B cell (primary cell): ENCODE measurements at places on chromosomes 6 and 20. TPM values are rescaled to one million over a fixed set of nuclear protein-coding genes. Genes with fewer than 3 reads are reported as not detected.

HSP90AB1 gene
- 384 and 395 TPM in 2 replicates for total RNA-seq

CGAS gene
- 20.0 and 24.7 TPM in 2 replicates for total RNA-seq

ADIG gene
- total RNA-seq, result not detected in 2 replicates

DDO gene
- total RNA-seq, result not detected in 2 replicates

PDE7B gene
- 7.5 and 9.2 TPM in 2 replicates for total RNA-seq

SLC22A16 gene
- total RNA-seq, result not detected in 2 replicates

SGK2 gene
- total RNA-seq, result 1.7 and 2.4 TPM in 2 replicates

SLC52A3 gene
- total RNA-seq, result not detected in 2 replicates

IRF4 gene
- total RNA-seq, result 129 and 142 TPM in 2 replicates

BEND6 gene
- not detected in 2 replicates for total RNA-seq

NNAT gene
- not detected in 2 replicates for total RNA-seq

SPATS1 gene
- not detected in 2 replicates for total RNA-seq

- no peak overlapping the region for H3K27ac ChIP-seq
- no peaks in the 10 kb centered on the region for H3K36me3 ChIP-seq
- H3K27me3 ChIP-seq, result no peaks in the 10 kb centered on the region
- no peak overlapping the region for H3K4me3 ChIP-seq
Measured at GRCh38 chr6:154414021-154414813, 57.6 kb upstream of the IPCEF1 start.

GRCh38 chr6:109381061-109381746 lies 1.1 kb downstream of the CD164 start:
- H3K27me3 ChIP-seq, result no peaks in the 10 kb centered on the region
- H3K36me3 ChIP-seq, result peaks cover 29% of the 10 kb centered on the region
- peaks cover 44% of the 10 kb centered on the region for H3K4me1 ChIP-seq
- peak overlapping the region; percentile 90 for H3K4me3 ChIP-seq
- peak overlapping the region; percentile 94 for H3K27ac ChIP-seq

- peaks cover 16% of the 10 kb centered on the region for H3K4me1 ChIP-seq
- no peak overlapping the region for H3K4me3 ChIP-seq
- no peak overlapping the region for H3K27ac ChIP-seq
- no peak for DNase-seq
- H3K27me3 ChIP-seq, result no peaks in the 10 kb centered on the region
- H3K36me3 ChIP-seq, result no peaks in the 10 kb centered on the region
Measured at GRCh38 chr6:27593200-27593818, 120.4 kb upstream of the ZNF184 start.

GRCh38 chr20:61734733-61735502 lies 330.8 kb downstream of the TAF4 start:
- no peak overlapping the region for H3K4me3 ChIP-seq
- H3K27ac ChIP-seq, result no peak overlapping the region
- no peaks in the 10 kb centered on the region for H3K27me3 ChIP-seq
- H3K4me1 ChIP-seq, result no peaks in the 10 kb centered on the region

GRCh38 chr6:129102741-129103140 lies 219.8 kb downstream of the LAMA2 start:
- no peak for DNase-seq
- H3K4me3 ChIP-seq, result no peak overlapping the region
- H3K4me1 ChIP-seq, result no peaks in the 10 kb centered on the region
- H3K36me3 ChIP-seq, result no peaks in the 10 kb centered on the region
- no peak overlapping the region for H3K27ac ChIP-seq

GRCh38 chr6:43060034-43060754 lies 763 bp downstream of the KLC4 start:
- peaks cover 16% of the 10 kb centered on the region for H3K4me1 ChIP-seq
- H3K4me3 ChIP-seq, result peak overlapping the region; percentile 96
- H3K36me3 ChIP-seq, result peaks cover 18% of the 10 kb centered on the region

DNA sequence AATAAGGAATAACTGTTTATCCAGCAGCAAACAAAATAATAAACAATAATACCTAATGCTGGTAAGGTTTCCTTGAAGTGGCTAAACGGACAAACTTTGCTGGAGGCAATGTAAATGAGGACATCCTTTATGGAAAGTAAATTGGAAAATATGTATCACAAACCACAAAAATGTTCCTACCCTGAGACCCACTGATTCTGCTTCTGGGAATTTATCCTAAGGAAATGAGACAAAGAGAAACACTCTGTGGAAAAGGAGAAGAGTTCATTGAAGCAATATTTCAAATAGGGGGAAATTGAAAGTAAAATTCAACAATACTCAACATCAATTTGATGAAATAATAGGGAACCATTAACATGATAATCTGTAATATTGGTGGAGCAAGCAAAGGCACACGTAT lies 37.9 kb downstream of the MAFB start:
- no peaks in the 10 kb centered on the region for H3K36me3 ChIP-seq
- no peak overlapping the region for H3K4me3 ChIP-seq
- H3K27me3 ChIP-seq, result no peaks in the 10 kb centered on the region
- no peak overlapping the region for H3K27ac ChIP-seq
- no peaks in the 10 kb centered on the region for H3K4me1 ChIP-seq

GRCh38 chr6:168826726-168827585 lies 386.0 kb downstream of the SMOC2 start:
- H3K27me3 ChIP-seq, result no peaks in the 10 kb centered on the region
- H3K4me1 ChIP-seq, result no peaks in the 10 kb centered on the region
- no peak overlapping the region for H3K27ac ChIP-seq
- H3K36me3 ChIP-seq, result no peaks in the 10 kb centered on the region

DNA sequence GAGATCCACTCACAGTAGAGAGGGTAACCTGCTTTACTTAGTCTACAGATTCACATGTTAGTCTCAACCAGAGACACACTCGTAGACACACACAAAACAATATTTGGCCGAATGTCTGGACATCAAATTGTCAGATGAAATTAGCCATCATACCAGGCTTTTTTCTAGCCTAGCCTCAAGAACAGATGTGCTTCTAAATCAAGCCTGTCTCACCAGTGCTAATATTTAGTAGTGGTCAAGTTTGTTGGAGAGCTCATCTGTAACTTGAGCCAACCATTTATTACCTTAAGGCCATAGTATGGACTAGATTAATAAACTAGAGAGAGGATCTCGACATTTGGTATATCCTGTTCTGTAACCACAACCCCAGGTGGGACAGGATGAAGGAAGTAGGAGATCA lies 1118.8 kb upstream of the MAP3K7 start:
- no peak for DNase-seq
- H3K27ac ChIP-seq, result no peak overlapping the region
- no peaks in the 10 kb centered on the region for H3K27me3 ChIP-seq

GRCh38 chr6:113651120-113651519 lies 206.0 kb upstream of the MARCKS start:
- no peak overlapping the region for H3K4me3 ChIP-seq
- no peaks in the 10 kb centered on the region for H3K27me3 ChIP-seq
- peak; percentile 15 for DNase-seq
- H3K4me1 ChIP-seq, result peaks cover 50% of the 10 kb centered on the region
- H3K36me3 ChIP-seq, result no peaks in the 10 kb centered on the region

DNA sequence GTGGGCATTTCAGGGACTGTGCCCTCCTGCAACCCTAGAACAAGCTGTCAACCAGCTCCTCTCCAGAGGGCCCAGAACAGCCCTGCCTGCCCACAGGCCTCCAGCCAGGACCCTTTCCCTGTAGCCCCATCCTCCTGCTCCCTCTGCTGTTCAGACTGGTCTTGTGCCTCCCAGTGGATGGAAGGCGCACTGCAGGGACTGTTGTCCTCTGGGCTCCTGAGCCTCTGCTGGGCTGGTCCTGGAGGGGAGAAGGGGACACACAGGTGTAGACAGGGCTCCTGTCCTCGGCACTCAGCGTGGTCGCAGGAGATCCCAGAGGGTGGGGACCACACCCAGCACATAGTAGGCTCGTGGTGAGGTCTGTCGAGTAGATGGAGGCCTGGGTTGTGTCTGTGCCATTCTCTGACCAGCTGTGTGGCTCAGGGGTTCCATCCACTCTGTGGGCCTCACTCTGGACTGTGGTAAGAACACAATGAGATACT lies 11.5 kb downstream of the ITPR3 start:
- peaks cover 2% of the 10 kb centered on the region for H3K36me3 ChIP-seq
- peaks cover 39% of the 10 kb centered on the region for H3K4me1 ChIP-seq
- no peak overlapping the region for H3K27ac ChIP-seq
- DNase-seq, result peak; percentile 66

GRCh38 chr20:11031300-11031699 lies 357.5 kb upstream of the JAG1 start:
- H3K27ac ChIP-seq, result no peak overlapping the region
- no peak for DNase-seq
- no peak overlapping the region for H3K4me3 ChIP-seq
- no peaks in the 10 kb centered on the region for H3K4me1 ChIP-seq
